CD4-positive, alpha-beta T cell treated with Interleukin-10 for 1 hour (primary cell): ENCODE measurements at places on chromosomes 13 and 19.
A peak's percentile ranks its signal among the peaks of the same experiment; 100 is the strongest.

DNA sequence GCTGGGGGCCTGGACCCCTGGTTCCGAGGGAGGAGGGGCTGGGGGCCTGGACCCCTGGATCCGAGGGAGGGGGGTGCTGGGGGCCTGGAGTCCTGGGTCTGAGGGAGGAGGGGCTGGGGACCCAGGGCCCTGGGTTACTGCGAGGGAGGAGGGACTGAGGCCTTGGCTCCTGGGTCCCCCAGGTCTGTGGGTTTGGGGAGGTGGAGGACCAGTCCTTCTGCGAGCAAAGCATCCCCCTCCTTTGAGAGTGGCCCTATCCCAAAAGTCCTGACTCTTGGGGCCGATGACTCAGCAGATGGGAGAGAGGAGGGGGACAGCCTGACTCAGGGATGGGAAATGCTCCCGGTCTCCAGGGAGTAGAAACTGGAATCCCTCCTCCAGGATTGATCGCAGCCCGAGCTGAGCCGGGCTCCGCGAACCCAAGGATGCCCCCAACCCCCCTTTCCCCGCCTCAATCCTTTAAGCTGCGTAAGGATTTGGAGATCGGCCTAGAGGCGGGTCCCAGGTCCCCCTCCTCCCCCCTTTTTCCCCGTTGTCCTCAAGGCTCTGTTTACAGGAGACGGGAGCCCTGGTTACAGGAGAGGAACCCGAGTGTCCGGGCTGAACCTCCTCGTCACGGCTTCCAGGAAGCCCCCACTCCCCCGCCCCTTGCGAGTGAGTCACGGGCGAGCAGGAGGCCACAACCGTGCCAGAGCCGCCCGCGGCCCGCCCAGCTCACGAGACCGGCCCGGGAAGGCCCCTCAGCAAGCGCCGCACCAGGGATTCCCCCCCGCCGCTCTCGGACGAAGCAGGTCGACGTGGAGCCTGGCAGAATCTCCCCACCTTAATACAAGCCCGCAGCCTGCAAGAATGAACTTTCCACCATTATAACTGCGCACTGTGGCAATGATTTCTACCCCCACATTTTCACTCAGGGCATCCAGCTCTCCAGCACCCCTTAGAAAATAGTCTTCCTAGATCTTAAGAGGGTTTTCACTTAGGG lies 3.0 kb upstream of the ZFP36 start:
- DNase-seq = peak; percentile 99

DNA sequence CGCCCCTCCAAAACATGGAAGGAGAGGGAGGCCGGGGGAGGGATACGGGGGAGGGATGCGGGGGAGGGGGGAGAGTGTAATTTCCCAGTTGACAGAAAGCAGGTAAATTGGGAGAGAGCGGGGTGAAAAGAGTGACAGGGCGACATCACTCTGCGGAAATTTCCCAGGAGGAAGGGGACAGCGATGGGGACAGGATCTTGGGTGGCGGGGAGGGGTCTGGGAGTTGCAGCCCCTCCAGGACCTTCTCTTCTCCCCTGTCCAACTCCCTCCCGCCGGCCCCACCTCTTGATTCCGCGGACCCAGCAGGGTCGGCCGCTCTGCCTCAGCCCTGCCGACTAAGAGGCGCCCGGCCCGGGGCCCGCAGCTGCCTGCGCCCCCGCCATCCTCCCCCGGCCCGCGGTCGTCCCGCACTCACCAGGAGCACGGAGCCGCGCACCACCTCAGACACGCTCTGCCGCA lies 108.0 kb upstream of the DOCK9 start:
- peak; percentile 7 for DNase-seq

DNA sequence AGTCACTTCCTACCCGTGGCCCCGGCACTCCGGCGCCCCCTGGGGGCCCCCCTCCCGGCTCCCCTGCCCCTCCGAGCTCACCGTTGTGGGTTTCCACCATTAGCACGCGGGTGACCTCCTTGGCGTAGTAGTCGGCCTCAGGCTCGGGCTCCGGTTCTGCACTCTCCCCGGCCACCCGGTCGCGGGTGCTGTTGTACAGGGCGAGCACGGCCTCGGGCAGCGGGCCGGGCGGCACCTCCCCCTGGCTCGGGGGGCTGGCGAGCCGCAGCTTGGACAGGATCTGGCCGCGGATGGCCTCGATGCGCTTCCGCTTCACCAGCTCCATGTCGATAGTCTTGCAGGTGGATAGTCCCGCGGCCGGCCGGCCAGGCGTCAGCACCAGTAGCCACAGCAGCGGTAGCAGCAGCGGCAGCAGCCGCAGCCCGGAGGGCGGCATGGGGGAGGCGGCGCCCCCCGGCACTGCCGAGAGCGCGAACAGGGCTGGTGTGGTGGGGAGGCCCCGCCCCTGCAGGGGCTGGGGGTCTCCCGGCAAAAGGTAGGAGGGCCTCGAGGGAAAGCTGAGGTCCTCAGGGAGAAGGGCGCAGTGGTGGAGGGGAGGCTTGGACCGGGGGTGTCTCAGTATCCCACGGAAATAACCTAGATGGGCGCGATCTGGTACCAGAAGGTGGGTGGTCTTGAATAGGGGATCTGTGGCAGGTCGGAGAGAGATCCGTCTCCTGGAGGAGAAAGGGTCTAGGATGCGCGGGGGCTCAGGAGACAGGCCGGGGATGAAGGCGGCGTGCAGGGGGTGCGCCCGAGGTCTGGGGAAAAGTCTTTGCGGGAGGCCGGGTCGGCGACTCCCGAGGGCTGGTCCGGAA lies 885 bp downstream of the TGFB1 start:
- peak; percentile 81 for DNase-seq

GRCh38 chr19:45342911-45343310 lies 2.4 kb downstream of the KLC3 start:
- no peak for DNase-seq

- DNase-seq = no peak
These were observed 49.9 kb upstream of the UBAC2 start for GRCh38 chr13:99150575-99151361.

- DNase-seq = no peak
These were observed 2.8 kb upstream of the TNFSF9 start for GRCh38 chr19:6527893-6528543.

- no peak for DNase-seq
These were observed 15.0 kb downstream of the PRODH2 start for GRCh38 chr19:35797663-35798062.

- no peak for DNase-seq
These were observed 9.4 kb downstream of the PGLS start for GRCh38 chr19:17520865-17521264.

- no peak for DNase-seq
These were observed 399.6 kb downstream of the DCT start for GRCh38 chr13:94079876-94080275.

DNA sequence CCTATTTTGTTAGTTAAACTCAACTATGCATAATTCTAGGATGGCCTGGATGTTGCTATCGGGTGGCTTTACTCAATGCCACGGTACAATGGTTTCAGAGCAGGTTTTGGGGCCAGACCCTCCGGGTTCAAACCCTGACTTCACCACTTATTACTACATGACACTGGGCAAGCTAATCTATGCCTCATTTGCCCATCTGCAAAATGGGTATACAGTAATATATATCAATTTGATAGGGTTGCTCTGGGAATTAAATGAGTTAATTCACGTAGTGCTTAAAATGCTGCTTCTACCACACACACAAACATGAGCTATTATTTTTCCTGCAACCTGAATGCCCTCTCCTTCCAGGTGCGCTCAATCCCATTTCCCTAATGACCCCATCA lies 839 bp downstream of the ESD start:
- DNase-seq = peak; percentile 4

- DNase-seq = no peak
These were observed 25.9 kb downstream of the IGFL2 start for GRCh38 chr19:46173886-46174480.

DNA sequence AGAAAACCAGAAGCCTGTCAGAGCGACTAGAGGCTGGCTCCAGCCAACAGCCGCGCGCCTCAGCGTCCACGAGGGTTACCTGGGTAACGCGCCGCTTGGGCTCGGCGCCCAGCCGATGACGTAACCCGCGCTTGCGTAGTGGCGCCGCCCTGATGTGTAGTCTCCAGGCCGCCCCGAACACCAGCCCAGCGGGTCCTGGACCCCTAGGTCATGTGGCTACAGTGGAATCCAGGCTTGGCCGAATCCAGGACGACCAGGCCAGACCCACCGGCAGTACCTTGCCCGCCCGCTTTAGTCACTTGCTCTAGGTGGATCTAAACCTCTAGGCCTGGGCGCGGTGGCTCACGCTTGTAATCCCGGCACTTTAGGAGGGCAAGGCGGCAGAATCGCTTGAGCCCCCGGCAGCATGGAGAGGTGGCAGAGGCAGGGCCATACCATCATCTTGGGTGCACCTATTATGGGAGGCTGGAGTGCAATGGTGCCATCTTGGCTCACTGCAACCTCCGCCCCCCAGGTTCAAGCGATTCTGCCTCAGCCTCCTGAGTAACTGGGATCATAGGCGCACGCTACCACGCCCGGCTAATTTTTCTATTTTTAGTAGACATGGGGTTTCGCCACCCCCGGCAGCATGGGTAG lies 7.2 kb upstream of the ZNF606 start:
- peak; percentile 71 for DNase-seq

GRCh38 chr13:100290165-100290801 lies 201.4 kb downstream of the PCCA start:
- no peak for DNase-seq

DNA sequence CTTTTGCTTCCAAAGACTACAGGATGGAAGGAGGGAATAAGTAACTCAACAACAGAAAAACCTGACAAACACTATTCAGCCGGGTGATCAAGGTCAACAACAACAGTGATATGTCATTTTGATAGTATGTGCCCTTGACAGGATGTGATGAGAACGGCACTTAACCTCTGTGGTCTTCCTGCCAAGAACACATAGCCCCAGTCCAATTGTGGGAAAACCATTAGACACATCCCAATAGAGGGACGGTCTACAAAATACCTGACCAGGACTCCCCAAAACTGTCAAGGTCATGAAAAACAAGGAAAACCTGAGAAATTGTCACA lies 43.1 kb upstream of the AMER2 start:
- DNase-seq = no peak

- no peak for DNase-seq
These were observed 553.7 kb upstream of the PRR20A start for GRCh38 chr13:56586976-56587375.

GRCh38 chr13:113652404-113653263 lies 5.4 kb downstream of the ATP4B start:
- no peak for DNase-seq

DNA sequence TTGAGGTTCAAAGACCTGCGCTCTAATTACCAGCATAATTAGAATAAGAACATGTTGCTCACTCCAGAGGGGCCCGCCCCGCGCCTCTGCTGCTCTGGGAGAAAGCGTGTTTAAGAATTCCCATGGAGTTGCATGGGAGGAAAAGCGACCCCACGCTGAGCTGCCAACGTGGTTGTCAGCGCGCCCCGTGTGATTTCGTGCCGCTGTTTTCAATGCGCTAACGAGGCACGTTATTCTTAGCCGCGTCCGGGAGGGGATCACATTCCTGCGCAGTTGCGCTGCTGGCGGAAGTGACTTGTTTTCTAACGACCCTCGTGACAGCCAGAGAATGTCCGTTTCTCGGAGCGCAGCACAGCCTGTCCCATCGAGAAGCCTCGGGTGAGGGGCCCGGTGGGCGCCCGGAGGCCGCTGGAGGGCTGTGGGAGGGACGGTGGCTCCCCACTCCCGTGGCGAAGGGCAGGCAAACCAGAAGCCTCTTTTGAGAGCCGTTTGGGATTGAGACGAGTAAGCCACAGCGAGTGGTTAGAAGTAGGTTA lies 173.8 kb upstream of the SOX1 start:
- DNase-seq = no peak

DNA sequence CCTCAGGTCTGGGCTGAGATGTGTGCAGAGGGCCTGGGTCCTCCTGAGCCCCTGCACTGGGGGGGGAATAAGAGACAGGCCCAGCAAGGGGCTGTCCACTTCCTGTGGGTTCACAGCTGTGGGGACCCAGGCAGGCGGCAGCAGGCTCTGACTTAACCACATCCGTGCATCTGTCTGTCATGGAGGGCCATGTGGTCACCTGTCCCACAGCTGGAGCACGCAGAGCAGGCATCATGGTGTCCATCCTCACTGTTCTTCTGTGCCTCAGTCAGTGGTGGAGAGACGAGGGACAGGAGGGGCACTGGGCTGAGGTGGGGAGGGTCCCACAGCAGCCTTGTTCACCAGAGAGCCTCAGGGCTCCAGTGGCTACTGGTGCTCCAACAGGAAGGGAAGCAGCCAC lies 16.3 kb upstream of the KIR3DL3 start:
- DNase-seq = peak; percentile 18

DNA sequence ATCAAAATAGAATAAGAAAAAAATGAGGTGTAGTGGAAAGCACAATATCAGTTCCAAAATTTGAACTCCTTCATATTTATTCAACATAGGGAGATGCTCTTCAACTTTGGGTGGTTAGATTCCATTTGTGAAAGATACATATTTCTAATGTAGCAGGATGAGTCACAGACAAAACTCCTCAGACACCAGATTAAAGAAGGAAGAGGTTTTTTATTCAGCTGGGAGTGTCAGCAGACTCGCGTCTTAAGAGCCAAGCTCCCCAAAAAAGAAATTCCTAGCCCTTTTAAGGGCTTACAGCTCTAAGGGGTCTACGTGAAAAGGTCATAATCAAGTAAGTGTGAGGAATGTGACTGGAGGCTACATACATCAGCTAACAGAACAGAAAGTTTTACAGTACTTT lies 6.8 kb upstream of the ZNF765 start:
- DNase-seq = no peak

- DNase-seq = no peak
These were observed 79.0 kb upstream of the SLC7A1 start for GRCh38 chr13:29674532-29674931.

- no peak for DNase-seq
These were observed 915.1 kb downstream of the SLITRK5 start for GRCh38 chr13:88586263-88586662.

- DNase-seq = no peak
These were observed 811 bp upstream of the ZNF8 start for GRCh38 chr19:58277748-58278540.

- DNase-seq = no peak
These were observed 511.5 kb downstream of the UQCRFS1 start for GRCh38 chr19:28701491-28701890.

DNA sequence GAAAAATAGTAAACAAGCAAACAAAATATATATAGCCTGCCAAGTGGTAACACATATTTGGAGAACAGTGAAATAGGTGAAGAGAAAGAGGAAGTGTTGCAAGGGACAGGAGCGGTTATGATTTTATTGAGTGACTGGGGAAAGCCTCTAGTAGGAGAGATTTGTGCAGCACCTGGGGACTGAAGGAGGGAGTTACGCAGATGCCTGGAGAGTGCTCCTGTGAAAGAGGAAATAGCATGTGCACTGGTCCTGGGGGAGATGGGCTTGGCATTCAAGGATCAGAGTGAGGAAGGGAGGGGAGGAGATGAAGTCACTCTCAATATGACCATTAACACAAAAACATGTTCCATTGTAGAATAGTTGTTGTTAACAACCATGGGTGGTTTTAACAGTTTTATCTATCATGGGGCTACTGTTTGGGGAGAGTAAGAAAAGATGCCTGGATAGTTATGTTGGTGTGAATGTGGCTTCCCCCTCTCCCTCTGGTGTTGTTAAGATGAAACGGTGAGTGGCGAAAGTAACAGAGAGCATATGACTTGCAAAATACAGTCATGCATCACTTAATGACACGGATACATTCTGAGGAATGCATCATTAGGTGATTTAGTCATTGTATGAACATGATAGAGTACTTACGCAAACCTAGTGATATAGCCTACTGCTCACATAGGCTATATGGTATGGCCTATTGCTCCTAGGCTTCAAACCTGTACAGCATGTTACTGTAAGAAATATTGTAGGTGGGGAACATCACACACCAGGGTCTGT lies 251.7 kb upstream of the ARGLU1 start:
- no peak for DNase-seq
